ENCODE measurements at places on chromosomes 4 and X. TPM values are rescaled to one million over a fixed set of nuclear protein-coding genes. Genes with fewer than 3 reads are reported as not detected.

DNA sequence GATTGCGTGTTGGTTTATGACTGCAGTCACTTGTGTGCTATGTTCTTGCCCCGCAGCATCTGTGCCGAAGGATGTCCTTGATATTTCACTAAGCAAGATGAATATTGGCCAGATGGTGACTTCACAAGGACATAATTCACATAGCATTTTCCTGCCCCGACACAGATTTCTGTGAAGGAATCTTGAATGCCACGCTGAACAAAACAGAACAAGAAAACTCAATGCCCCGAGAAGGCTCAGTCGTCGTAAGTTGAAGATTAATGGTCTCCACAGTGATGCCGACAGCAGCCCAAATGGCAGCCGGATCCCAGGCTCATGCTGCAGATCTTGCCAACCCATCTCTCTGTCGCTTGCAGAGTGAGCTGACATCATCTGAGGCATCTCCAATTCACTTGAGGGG is 145.9 kb downstream of the CPEB2 start:
- no peak for DNase-seq

DNA sequence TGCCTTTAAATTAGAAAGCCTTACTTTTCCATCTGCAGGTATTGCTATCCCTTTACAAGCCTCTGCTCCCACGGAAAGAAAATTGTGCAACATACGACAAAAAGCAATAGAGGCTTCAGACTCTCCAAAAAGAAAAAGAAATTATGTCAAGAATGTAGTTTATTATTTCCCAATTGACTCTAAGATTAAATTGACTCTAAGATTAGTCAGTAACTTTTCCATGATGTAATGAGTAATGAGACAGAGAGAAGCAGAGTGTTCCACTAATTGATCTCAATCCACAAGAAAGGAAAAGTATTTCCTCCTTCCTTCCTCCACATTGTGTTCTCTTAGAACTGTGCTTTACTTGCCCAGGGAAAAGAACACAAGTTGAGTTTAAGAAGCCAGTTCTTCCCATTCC is 345.7 kb upstream of the HS3ST1 start:
- no peak for DNase-seq

DNA sequence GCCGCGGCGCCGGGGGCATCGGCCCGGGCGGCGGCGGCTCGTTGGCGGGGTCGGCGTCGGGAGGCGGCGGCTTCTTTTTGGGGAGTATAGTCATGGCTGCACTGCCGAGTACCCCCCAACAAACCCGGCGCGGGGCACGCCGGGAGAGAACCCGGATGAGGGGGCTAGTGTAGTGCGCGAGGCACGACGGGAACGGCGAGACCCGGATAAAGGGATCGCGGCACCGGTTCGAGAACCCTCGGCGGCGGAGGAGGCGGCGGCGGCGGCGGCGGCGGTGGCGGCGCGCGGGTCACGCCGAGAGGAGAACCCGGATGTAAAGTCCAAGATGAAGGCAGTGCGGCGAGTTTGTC is at the start of gene OTUD5:
Gene OTUD5, minus strand, starts transcription at position 131 of the 350 bp plus-strand sequence. Its CDS starts 37 bp downstream, at position 94.
- DNase-seq, result peak; percentile 86

- DNase-seq, result peak; percentile 21
Observed at GRCh38 chr4:25663781-25664180, 8.1 kb downstream of the SLC34A2 start.

DNA sequence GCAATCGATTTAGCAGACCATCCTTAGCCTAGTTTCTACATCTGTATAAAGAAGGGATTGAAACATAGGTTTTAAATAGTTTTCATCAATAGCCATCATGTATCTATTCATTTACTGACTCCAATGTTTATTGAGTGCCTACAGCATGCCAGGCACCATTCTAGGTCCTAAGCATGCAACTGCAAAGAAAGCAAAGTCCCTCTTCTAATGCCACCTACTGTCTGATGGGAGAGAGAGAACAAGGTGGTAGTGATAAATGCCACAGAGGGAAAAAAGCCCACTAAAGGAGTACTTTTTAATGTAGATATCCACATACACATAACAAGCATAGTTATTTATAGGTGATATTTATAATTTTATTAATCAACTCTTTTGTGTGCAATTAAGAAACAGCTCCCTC is 67.6 kb upstream of the PPARGC1A start:
- no peak for DNase-seq

DNA sequence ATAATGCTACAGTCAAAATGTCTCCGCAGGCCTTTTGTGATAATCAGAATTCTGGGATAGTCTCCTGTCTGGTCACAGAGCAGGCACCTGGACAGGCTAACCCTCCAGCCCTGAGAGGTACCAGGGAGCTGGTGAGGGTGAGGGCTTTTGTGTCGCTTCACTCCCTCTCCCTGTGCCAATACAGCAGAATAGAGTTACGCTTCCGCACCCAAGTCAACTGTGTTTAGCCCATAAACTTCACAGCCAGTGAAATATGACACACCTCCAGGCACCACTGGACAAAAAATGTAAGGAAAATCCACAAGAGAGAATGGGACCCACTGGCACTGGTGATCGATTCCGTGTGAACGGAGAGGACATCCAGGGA is 1.3 kb downstream of the GAK start:
- peak; percentile 13 for DNase-seq

DNA sequence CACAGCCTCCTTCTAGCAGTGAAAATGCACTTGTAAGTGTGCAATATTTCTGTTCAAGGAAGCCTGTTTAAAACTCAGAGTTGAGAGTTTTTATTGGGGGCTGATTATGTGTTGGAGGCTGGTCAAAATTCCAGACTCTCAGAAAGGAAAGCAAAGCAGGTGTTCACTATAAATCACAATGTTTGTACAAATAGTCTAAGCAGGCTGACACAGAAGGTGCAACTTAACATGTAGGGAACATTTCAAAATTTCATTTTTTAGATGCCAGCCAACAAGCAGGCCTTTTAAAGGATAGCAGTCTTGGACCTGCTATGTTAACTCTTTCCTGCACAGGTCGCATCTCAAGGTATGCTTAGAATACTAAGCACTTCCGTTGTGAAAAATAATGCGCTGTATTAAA is 112.3 kb upstream of the IL13RA1 start:
- no peak for DNase-seq

GRCh38 chr4:183155450-183156184 is 56.6 kb downstream of the WWC2 start:
- no peak for DNase-seq

DNA sequence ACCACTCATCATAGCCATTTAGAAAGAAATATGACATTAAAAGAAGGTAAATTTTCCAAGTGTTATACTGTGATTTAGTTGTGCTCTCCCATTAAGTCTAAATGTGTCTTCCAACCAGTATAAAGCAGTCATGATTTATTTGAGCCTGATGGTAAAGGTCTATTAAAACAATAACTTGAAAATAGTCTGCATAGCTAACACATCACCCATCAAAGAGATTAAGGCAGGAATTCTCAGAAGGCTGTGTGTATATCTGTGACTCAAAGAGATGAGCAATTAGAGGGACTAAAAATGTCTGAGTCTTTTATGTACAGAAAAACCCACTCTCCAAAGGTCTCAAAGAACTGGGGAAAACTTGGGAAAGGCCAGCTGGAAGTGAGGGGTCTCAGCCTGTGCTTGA is 70.3 kb upstream of the IQCM start:
- no peak for DNase-seq

- DNase-seq, result no peak
Observed at GRCh38 chr4:119865389-119865788, 201.3 kb downstream of the MAD2L1 start.

GRCh38 chr4:81620442-81620841 is 148.7 kb upstream of the RASGEF1B start:
- no peak for DNase-seq

DNA sequence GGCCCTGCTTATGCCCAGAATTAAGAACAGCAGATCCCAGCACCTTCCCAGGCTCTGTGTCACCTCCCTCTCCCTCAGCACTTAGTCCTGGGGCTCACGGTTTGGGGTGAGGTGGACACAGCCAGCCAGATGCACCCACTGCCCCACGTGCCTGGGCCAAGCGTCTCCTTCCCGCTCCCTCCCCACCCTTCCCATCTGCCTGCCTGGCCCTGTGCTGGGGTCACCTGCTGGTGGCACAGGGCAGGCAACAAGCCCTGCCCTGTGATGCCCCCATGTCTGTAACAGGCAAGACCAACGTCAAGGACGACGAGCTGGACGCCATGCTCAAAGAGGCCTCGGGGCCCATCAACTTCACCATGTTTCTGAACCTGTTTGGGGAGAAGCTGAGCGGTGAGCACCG is 5.3 kb downstream of the MYL5 start:
- DNase-seq, result no peak

- DNase-seq, result no peak
Observed at GRCh38 chr4:150337734-150338133, 244.2 kb upstream of the MAB21L2 start.

DNA sequence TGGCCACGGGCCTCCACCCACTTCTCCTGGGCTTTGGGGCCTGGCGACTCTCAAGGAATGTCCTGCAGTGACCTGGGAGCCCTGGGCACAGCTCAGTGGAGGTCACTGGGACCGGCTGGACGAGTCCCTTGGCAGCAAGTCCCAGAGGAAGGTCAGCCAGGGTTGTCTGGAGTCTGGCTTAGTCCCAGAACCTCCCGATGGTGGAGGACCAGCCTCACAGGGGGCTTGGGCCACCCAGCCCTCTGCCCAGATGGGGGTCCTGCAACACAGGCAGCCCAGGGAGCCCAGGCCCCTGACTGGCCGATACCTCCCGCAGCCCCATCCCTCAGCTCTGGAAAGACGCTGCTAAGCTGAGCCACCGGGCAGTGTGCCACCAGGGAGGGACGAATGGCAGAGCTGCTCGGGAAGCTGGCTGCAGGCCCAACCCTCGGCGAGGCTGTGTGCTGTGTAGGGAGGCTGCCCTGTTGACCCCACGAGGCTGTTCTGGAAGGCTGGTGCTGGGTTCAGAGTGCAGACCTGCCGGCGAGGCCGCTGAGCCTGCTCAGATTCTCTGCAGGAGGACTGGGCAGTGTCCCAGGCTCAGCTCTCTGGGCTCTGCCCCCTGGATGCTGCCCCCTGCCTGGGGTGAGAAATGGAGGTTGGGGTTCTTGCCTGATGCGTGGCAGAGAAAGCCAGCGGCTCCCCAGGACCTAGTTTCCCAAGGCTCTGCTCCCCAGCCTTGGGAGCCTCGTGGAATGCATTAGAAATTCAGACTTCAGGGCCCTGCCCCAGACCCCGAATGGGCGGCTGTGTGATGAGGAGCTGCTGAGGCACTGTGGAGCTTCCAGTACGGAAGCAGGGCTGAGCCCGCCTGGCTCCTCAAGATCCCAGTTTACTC is 61.7 kb downstream of the ADRA2C start:
- peak; percentile 89 for DNase-seq

DNA sequence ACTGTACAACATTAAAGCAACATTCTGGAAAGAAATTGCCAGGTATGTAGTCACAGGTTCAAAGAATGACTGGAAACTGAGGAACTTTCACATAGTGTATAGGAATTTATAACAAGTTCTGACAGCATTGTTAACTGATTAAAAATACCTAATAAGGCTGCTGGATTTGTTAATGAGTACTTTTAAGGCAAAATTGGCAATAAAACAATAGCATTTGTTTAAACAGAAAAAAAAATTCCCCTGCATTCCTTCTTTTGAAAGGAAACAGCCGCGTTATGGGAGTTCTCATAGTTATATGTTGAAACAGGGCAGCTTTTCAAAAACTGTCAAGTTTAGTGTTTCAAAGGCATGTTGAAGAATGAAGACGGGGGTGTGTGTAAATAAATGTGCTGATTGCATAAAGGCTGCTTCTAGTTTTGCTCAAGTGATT is 282.5 kb upstream of the FAT1 start:
- DNase-seq, result no peak

Gene ZRSR2
- total RNA-seq, result 9.5 TPM

Gene NDP
- total RNA-seq, result not detected

Gene RHOXF2
- total RNA-seq, result not detected

Gene PABPC4L
- 0.98 TPM for total RNA-seq

Gene SSX4
- total RNA-seq, result not detected

Gene ZBTB49
- total RNA-seq, result 5.6 TPM

Gene SERTM2
- total RNA-seq, result 1.6 TPM

Gene CSN1S1
- total RNA-seq, result not detected

Gene TTC29
- not detected for total RNA-seq

Gene EGFL6
- total RNA-seq, result 10.1 TPM
